ENCODE measurements at places on chromosomes 2 and 18. TPM values are rescaled to one million over a fixed set of nuclear protein-coding genes. Genes with fewer than 3 reads are reported as not detected.

DNA sequence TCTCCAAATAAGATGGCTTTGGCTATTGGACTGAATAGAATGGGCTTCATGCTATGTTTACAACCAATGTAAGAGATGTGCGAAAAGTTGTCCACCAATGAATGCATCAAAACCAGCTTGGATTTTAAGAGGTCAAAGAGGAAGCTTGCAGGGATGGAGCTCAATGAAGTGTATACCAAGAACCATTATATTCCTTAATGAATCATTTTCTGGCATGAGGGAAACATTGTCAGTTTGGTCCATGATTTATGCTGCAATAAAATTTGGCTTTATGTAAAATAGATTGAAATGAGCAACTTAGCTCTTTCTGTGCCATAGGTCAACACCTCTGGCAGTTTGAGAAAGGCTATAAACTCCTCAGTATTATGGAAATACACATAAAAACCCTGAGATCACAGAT is 107.3 kb downstream of the SH3BP4 start:
- no peak for DNase-seq
- H3K4me3 ChIP-seq: no peak overlapping the region
- peaks cover 20% of the 10 kb centered on the region for H3K27me3 ChIP-seq
- no peak overlapping the region for H3K27ac ChIP-seq

DNA sequence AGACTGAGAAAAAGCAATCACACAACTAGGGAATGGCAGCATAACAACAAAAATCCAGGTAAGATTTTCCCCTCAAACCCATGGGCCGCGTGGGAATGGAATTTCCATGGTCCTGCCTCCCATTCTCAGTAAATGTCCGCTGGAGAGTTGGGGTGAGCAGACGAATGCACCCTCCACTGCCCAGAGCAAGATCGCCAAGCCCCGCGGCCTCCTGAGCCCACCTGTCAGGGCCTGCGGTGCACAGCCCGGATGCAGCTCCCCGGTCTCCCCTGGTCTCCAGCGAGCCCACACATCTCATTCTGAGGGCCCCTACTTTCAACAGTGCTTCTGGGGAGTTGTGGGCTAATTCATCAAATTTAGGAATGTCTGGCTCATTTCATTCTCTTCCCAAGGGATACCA is 327.4 kb upstream of the HS6ST1 start:
- no peaks in the 10 kb centered on the region for H3K36me3 ChIP-seq
- H3K4me1 ChIP-seq: peaks cover 5% of the 10 kb centered on the region

GRCh38 chr2:148552675-148553331 is 91.7 kb upstream of the EPC2 start:
- no peaks in the 10 kb centered on the region for H3K36me3 ChIP-seq
- no peak overlapping the region for H3K27ac ChIP-seq
- H3K4me1 ChIP-seq: no peaks in the 10 kb centered on the region
- peak; percentile 38 for DNase-seq
- no peak overlapping the region for H3K4me3 ChIP-seq

Gene TMEM37
- total RNA-seq: not detected
